Renal cortical epithelial cell (primary cell): ENCODE measurements at places on chromosomes 7 and 10.
A peak's percentile ranks its signal among the peaks of the same experiment; 100 is the strongest.

DNA sequence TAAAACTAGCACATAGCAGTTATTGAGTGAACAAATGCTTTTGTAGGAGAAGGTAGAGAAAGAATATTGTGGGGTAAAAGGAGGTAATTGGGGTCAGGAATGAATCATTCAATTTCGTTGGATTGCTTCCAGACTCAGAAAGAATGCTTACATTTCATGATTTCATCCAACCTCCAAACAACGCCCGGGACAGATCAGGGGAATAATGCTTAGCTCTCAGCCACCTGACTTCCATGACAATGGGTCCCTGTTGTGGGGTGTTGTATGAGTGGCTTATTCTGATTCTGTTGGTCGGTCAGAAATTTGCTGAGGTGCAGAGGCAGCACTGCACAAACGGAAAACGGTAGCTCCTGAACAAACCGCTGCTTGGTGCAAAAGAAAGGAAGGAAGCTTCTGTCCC is 24.0 kb upstream of the INPP5F start:
- no peak for DNase-seq

- peak; percentile 19 for DNase-seq
These were observed 34.3 kb downstream of the NPY start for GRCh38 chr7:24318326-24318725.

DNA sequence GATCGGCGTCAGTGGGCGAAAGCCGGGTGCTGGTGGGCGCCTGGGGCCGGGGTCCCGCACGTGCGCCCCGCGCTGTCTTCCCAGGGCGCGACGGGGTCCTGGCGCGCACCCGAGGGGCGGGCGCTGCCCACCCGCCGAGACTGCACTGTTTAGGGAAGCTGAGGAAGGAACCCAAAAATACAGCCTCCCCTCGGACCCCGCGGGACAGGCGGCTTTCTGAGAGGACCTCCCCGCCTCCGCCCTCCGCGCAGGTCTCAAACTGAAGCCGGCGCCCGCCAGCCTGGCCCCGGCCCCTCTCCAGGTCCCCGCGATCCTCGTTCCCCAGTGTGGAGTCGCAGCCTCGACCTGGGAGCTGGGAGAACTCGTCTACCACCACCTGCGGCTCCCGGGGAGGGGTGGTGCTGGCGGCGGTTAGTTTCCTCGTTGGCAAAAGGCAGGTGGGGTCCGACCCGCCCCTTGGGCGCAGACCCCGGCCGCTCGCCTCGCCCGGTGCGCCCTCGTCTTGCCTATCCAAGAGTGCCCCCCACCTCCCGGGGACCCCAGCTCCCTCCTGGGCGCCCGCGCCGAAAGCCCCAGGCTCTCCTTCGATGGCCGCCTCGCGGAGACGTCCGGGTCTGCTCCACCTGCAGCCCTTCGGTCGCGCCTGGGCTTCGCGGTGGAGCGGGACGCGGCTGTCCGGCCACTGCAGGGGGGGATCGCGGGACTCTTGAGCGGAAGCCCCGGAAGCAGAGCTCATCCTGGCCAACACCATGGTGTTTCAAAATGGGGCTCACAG is 1.1 kb downstream of the EGFR start:
- DNase-seq: no peak

- no peak for DNase-seq
These were observed 430.0 kb downstream of the TYW1 start for GRCh38 chr7:67426654-67427053.

GRCh38 chr10:114034923-114035645 is 8.6 kb upstream of the ADRB1 start:
- DNase-seq: no peak

DNA sequence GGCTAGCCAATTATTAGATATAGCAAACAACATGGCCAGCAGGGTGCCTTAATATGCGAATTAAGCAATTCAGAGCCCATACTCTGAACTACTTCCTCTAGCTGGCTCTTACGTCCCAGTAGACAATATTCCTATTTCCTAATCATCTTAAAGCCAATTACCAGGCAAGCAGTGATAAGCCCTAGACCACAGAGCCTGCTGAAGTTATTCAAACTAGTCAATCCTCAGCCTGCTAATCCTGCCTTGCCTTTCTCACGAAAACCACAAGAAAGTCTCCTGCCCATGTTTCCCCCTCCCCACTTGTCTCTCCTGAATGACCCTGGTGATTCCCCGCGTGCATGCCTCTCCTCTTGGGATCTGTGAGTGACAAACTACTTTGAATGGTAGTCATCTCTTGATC is 86.8 kb upstream of the CACNA2D1 start:
- no peak for DNase-seq

GRCh38 chr7:50632561-50633413 is 67.6 kb upstream of the DDC start:
- peak; percentile 57 for DNase-seq

DNA sequence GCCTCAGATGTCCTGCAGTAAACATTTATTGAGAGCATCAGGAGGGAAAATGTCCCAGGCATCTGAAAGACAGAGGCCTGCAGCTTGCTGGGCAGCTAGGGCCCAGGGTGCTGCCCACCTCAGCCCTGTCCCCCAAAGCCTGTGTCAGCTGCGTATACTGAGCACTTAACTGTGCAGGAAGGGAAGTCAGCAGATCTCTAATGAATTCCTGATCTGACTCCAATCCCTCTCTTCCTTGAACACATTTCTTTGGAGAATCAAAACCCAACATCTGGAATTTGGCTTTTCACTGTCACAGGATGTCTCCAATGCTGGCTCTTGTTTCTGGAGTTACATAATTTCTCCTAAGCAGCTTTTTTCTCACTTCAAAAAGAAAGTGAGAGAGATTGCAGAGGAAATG is 364.7 kb upstream of the NFE2L3 start:
- no peak for DNase-seq

DNA sequence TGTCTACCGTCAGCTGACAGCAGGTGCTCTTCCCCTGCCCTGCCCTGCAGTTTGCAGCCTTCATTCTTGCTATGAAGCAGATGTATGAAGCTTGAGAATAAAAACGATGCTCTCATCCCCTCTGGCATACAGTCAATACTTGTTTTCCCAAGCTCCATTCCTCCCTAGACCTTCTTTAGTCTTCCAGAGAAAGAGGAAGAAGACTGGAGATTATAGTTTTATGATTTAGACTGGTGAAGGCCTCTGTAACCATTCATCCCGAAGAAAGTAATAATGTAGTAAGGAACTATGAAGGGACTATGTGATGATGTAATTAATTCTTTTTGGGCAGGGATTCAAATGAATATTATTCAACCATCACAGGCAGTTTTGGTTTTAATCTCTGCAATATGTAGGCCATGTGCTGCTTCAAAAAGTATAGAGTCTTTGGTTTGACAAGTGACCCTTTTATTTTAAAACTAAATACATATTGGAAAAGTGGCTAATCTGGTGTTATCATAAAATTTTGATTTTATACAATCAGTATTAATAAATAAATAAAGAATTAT is 242.4 kb upstream of the KIAA1217 start:
- no peak for DNase-seq
